ENCODE measurements at places on chromosomes 3 and 15.

DNA sequence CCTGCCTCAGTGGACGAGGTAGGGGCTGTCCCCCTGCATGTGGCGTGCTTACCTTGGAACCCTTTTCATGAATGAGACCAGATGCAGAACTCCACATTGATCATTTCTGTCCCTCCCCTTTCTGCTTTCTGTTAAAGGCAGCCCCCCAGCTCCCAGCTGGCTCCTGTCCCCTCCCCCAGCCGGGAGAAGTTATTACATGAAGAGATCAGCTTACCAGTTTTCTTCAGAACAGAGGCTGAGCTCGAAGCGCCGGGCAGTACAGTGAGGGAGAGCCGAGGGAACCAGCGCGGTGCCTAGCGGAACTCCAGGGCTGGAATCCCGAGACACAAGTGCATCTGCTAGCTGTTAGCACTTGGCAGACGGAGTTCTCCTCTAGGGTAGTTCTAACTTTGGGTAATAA is 263.3 kb upstream of the NR2E3 start:
- DNase-seq: no peak

GRCh38 chr15:92665100-92665555 is 9.6 kb upstream of the FAM174B start:
- peak; percentile 39 for DNase-seq

DNA sequence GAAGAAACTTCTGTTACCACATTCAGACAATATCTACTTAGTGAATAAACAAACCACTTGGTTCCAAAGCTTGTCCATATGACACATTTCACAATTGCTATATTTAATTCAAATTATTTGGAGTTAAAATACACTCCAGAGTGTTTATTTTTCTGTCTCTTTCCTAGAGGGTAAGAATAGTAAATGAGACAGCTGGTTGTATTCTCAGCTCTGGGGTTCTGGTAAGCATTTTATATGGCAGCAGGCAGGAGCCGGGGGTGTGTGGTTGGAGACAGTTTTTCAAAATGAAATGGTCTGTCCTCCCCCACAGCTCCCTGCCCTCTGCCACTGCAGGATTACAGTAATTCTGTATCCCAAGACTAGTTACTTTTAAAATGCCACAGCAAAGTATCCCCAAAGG is 10.9 kb upstream of the SEC61A1 start:
- DNase-seq: no peak

- DNase-seq: no peak
These were observed 98.5 kb upstream of the UMPS start for GRCh38 chr3:124631727-124632126.

GRCh38 chr15:59013246-59013873 is 25.9 kb downstream of the RNF111 start:
- DNase-seq: peak; percentile 17

DNA sequence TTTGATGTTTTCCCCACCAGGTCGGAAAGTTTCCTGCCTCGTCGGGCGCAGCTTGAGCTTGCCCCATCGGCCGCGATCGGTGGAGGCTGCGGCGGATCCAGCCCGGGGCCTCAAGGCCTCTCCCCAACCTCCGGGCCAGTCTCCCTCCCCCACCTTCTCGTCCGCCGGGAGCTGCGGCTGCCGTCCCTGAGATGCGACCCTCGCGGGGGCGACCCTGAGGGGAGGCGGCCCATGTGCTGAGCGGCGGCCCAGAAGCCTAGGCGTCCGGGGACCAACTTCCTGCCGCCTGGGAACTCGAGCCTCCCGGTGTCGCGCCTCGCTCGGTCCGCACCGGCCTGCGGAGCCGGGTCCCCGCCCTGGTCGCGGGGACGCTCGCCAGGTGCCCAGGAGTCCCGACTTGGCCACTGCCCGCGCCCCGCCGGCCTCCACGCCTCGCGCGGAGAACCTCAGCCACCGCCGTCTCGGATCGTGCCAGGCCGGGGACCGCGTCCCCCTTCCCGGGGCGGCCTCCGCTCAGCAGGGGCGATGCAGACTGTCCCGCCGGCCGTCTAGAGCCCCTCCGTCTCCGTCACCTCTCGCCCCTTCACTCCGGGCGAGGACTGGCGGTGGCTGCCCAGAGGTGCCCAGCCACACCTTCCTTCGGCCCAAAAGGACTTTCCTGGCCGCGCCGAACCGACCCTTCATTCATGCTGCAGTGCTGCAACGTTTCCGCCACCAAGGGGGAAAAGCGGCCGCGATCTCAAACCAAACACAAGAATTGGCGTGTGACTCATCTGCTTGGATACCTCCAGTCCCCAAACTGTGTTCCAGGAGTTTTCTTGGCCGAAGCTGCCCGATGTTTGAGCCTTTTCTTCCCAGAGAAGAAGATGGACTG is 656 bp downstream of the SLMAP start:
- peak; percentile 69 for DNase-seq

- DNase-seq: no peak
These were observed 445.2 kb downstream of the ZBBX start for GRCh38 chr3:166934879-166935278.

DNA sequence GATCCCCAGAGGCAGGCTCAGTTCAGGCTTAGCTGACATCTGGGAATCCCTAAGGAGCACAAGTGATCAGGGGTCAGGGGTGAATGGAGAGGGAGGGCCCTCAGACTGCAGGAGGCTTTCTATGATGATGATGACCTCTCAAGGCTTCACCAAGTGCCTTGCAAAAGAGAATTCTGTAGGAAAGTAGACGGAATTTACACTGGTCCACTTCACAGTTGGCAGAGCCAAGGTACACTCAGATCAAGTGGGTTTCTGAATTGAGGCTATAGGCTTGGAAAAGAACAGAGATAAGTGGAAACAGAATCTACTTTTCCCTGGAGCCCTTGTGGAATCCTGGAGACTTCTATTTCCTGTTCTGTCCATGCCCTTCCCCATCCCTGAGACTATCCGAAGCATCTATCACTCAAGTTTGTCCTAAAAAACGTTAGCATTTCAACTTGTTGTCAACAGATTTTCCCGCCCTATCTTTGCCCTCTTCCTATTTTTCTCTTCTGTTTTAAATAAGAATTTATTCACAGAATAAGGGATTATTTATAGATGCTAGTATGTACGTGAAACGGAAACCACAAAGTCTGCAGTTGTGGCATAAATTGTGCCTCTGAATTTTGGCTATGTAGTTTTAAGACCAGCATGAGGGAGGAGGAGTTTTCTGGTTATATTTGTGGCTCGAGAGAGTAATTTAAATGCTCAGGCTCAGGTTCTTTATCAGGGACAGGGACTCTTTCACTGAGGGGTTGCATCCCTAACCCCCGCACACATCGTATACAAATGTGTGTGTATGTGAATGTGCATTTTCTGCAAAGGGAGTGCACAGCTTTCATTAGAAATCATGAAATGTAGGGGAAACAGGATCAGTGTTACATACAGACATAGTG is 12.8 kb downstream of the GCSAM start:
- no peak for DNase-seq

GRCh38 chr3:100005665-100006393 is 108.5 kb downstream of the FILIP1L start:
- DNase-seq: no peak

DNA sequence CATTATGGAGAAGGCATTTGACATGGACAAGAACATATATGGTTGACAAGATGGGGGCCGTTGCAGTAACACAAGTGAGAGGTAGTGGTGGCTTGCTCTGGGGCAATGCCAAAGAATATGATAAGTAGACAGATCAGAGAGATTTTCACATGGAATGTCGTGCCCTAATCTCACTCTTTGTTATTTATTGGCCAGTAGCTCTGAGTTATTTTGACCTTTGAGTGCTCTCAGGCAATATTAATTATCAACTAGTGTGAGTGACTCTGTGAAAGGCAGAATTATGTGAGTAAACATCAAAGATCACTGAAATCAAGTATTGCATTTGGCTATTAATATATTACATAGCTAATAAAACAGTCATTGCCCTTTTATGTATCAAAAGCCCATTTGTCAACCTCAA is 164.9 kb upstream of the ADAMTS9 start:
- no peak for DNase-seq

- DNase-seq: no peak
These were observed 31.1 kb downstream of the ADAMTS17 start for GRCh38 chr15:100310513-100311153.

GRCh38 chr15:87743562-87743961 is 513.0 kb downstream of the NTRK3 start:
- DNase-seq: peak; percentile 74

DNA sequence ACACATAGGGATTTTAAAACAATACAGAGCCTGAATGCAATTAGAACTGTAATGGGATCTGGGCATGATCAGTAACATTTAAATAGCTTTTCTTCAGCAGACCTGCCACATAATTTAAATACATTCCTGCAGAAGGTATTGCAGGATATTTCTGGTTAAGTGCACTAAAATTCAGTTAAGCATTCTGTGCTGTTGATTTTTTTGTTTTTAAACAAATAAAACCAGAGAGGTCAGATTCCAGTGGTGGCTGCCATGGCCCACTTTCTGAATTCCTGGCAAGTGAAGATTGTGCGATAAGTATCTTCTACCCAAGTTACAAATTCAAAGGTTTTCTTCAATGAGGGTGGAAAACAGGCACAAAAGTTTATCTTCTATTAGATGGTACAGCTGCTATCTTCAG is 98.7 kb downstream of the RAP2B start:
- DNase-seq: no peak

DNA sequence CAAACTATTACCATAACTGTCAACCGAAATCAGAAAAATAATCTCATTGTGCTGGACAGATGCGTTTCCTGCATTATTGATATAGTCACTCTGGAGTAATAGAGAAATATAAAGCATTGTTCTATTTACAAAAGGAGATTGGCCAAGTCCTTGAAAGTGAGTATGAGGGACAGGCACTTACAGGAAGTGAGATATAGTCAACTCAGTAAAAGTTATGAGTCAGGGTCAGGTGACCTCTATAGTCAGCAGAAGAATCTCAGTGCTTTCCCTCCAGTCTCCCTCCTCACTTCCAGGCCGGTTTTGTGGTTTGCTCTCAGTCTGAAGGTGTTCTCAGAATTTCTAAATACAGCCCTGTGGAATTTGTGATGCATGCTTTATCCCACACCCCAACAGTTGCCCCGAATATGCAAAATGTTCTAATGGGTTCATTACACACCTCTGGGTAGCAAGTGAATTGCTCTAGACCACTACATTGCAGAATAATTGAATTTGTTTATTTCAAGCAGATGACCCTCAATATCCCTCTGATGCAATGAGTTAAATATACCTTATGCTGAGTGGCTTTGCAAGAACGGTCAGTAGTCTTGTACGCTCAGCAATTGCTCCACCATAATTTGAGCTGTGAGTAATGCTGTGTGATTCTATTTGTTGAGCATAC is 787.7 kb downstream of the MCTP2 start:
- peak; percentile 59 for DNase-seq

DNA sequence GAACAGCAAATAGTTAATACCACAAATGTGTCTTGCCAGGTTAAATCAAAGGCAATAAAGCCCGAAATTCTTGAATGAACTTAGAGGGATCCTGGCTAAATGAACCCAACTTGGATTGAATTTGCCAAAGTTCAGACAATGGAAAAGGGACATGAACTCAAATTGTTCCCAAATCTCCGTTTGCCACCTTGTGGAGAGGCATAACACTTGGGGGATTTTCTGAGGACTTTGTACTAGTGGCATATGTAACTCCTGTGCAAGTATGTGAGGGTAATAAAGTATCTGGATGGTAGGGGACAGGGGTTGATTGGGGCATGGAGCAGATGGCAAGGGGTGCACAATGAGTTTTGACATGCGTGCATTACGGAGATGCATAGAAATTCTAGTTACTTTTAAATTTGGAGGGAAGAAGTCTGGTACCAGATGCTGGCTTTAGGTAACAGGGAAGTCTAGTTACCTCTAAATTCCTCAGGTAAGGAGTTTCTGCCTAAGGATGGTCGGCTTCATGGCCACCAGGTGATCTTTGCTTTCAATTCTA is 1.2 kb upstream of the TCAIM start:
- no peak for DNase-seq

DNA sequence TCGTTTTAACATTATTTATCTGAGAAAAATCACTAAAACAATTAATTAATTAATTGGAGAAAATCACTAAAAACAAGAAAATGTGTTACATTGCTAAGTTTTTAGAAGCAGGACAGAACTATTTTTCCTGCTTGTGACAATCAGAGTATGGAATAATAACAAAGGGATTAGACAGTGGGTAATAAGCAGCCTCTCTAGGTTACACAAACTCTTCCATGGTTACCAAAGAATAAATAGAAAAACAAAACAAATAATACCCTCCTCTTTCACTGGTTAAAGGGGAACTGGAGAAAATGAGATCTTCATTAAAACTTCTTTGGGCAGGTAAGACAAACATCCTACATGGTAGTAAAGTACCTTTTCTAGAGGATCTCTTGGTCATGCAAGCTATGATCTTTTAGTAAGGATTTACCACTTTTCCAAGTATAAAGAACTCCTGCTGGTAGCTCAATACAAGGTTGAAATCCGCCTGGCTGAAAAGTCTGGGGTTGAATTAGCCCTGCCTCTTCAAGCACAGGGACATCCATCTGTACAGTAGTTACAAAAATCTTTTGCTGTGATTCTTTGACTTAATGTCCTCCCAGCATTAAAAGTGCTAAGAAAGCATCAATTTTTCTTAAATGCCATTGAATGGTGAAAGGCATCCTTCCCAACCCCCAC is 2.5 kb upstream of the PLCH1 start:
- no peak for DNase-seq

GRCh38 chr3:113948015-113948917 is 453 bp downstream of the ZDHHC23 start:
- no peak for DNase-seq

DNA sequence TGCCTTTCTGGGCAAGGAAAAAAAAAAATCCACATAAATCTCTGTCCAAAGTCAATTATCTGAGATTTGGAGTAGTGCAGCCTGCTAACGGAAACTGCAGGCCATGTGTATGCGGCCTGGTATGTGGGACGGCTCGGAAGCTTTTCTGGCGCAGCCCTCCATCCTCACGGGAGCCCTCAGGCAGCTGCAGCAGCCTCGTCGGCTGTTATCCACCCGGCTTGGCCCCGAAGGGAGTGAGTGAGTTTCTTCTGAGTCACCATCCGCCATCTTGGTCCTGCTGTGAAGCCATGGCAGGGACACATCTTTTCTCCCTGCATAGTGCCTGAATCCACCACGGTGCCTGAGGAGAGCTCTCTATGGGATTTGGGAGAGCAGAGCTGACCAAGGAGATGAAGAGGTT is 62.8 kb downstream of the POLR2M start:
- peak; percentile 85 for DNase-seq

DNA sequence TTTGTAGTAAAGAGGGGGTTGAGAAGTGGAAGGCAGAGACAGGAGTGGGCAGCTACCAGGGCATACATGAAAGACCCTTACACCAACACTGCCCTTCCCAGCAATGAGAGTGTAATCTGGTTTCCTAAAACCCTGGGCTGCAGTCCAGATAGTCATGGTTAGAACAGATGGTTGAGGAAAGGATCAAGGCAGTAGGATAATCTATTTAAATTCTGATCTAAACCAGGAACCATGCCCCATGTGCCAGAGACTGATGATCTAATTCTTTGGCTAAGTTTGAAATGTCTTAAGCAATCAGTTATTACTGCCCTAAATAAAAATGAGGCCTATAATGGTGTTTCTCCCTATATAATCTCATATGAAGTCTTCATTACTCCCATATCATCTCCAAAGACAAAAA is 59.6 kb downstream of the PRTG start:
- peak; percentile 2 for DNase-seq

Measured in fibroblast of skin of right quadriceps (primary cell).